HFFc6 (cell line): ENCODE measurements at places on chromosomes 13 and 19. TPM values are rescaled to one million over a fixed set of nuclear protein-coding genes. Genes with fewer than 3 reads are reported as not detected.
A peak's percentile ranks its signal among the peaks of the same experiment; 100 is the strongest.

DNA sequence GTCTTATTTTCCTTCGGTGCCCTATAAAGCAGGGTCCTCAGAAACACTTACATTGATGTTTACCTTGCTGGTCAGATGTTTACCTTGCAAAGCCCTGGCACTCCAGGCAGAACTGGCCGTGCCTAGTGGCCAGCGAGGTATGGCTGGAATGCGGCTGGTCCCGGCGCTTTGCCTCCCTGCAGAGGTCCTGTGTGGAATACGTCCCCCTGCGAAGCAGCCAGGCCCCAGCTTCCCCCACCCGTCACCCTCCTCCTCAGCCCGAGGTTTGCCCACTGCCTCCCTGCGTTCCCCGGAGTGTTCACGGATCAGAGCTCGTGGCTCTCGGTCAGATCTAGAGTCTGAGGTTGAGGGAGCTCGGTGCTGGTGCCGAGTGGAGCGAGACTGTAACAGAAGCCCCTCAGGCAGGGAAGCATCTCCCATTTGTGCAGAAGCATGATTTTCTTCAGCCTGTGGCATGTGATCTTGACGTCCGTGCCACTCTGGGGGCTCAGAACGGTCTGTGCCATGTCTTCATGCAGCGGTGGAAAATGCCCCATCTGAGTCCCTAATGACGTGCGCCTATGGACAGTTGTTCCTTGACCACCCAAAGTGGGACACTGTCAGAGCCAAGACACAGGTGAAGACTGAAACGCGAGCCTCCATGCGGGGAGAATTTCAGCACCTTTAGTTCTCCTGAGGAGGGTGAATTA lies 54.8 kb upstream of the SOX1 start:
- H3K4me3 ChIP-seq: no peak overlapping the region
- H3K4me1 ChIP-seq: no peaks in the 10 kb centered on the region
- no peaks in the 10 kb centered on the region for H3K27me3 ChIP-seq
- H3K36me3 ChIP-seq: no peaks in the 10 kb centered on the region

DNA sequence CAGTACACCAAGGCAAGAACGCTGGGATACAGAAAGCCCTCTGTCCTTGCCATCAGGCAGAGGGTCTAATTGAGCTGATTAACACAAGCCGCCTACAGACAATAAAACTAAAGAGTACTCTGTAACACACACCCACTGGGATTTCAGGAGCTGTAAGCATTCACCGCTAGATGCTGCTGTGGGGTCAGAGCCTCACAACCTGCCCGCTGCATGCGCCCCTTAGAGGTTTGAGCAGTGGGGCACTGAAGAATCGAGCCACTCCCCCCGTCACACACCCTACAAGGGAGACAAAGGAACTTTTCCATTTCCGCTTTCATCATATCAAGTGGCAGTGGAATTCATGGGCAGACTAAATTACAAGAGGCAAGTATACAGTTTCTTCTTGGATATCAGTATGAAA lies 1080.6 kb downstream of the PCDH17 start:
- H3K36me3 ChIP-seq: no peaks in the 10 kb centered on the region; the same call in 1 of the 2 replicates
- no peaks in the 10 kb centered on the region; the same call in 1 of the 2 replicates for H3K27me3 ChIP-seq
- no peak overlapping the region for H3K27ac ChIP-seq

DNA sequence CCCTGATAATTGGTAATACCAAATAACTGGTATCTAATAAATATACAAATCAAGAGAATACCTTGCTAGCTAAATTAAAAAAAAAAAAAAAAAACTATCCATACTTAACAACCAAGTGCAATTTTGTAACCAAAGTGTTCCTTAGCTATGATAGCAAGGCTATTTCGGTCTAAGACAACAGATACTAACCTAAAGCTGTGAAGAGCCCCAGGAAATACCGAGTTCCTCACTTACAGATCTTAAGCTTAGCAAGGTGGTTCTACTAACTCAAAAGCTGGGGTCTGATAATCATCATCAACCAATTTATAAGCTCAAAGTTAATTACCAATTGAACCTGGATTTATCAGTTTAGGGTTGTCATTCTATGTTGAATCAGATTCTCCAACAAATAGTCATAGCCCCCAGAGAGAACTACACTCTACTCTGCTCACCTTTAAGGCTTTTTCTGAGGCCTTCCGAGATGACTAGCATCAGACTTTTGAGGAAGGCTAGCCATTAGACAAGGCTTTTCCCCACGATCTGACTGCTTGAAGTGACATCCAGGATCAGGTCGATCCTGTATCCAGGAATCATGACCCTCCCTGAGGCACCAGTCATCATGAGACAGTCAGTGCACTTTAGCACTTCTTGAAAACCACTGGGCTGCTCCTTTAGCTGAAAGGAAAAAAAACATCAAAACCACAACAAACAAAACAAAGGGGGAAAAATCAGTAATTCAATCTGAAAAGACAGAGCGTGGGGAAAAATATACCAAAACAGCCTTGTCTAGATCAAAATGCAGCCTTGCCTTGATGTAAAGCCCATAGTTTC lies 31.9 kb downstream of the INTS6 start:
- H3K4me3 ChIP-seq: no peak overlapping the region
- DNase-seq: no peak
- H3K4me1 ChIP-seq: peaks cover 41% of the 10 kb centered on the region
- peaks cover 37% of the 10 kb centered on the region for H3K36me3 ChIP-seq

DNA sequence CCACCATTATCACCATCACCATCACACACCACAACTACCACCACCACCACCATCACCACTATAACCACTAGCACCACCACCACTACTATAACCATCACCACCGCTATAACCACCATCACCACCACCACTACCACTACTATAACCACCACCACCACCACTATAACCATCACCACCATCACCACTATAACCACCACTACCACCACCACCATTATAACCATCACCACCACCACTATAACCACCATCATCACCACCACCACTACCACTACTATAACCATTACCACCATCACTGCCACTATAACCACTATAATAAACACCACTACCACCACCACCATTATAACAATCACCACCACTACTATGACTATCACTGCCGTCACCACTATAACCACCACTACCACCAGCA lies 173.2 kb downstream of the DCLK1 start:
- DNase-seq: no peak
- peaks cover 12% of the 10 kb centered on the region for H3K4me1 ChIP-seq
- H3K36me3 ChIP-seq: no peaks in the 10 kb centered on the region
- H3K4me3 ChIP-seq: no peak overlapping the region
- H3K27ac ChIP-seq: no peak overlapping the region

DNA sequence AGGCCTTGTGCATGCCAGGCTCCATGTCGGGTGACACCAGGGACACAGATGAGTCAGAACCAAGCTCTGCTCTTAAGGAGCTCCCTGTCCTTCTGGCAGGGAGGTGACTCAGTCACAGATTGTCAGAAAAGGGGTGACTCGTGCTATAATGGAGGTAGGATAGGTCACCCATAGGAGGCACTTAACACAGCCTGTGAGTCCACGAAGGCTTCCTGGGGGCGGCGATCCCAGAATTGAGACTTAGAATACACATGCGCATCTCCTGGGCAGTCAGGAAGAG lies 19.6 kb downstream of the FUZ start:
- peaks cover 27% of the 10 kb centered on the region for H3K36me3 ChIP-seq
- no peak overlapping the region for H3K4me3 ChIP-seq
- H3K4me1 ChIP-seq: peaks cover 7% of the 10 kb centered on the region
- DNase-seq: peak; percentile 73
- H3K27me3 ChIP-seq: peaks cover 2% of the 10 kb centered on the region

DNA sequence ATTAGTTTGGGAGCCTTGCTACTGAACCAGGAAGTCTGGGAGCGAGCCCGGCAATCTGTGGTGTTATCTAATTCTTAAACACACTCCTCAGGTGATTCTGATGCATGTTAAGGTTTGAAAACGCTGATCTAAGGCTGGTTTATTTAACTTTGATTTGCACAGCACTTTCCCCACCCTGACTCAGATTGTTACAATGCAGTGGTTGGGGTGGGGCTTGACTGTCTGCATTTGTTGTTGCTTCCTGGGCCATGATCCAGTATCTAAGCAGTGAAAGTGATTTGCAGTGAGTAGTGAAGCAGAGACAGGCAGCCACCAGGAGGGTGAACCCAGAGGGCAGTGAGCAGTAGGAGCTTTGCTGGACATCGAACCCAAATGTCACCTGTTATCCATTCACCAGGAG lies 81.6 kb upstream of the ARGLU1 start:
- H3K4me3 ChIP-seq: no peak overlapping the region
- DNase-seq: no peak
- no peaks in the 10 kb centered on the region for H3K36me3 ChIP-seq
- no peaks in the 10 kb centered on the region; the same call in 1 of the 2 replicates for H3K4me1 ChIP-seq
- no peak overlapping the region for H3K27ac ChIP-seq

DNA sequence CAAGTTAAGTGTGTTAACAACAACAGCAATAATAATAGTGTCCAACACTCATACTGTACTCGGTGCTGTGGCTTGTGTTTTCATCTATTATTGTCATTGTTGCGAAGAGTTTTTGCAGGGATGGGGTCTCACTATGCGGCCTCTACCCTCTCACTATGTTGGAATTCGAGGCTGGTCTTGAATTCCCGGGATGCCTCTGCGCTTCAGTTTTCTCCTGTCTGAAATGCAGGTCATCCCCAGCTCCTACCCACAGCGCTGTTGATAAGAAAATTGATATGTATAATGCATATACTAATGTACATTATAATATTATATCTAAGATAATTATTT lies 4.9 kb upstream of the SBK3 start:
- H3K27ac ChIP-seq: peak overlapping the region; percentile 99
- H3K4me1 ChIP-seq: peaks cover 68% of the 10 kb centered on the region

DNA sequence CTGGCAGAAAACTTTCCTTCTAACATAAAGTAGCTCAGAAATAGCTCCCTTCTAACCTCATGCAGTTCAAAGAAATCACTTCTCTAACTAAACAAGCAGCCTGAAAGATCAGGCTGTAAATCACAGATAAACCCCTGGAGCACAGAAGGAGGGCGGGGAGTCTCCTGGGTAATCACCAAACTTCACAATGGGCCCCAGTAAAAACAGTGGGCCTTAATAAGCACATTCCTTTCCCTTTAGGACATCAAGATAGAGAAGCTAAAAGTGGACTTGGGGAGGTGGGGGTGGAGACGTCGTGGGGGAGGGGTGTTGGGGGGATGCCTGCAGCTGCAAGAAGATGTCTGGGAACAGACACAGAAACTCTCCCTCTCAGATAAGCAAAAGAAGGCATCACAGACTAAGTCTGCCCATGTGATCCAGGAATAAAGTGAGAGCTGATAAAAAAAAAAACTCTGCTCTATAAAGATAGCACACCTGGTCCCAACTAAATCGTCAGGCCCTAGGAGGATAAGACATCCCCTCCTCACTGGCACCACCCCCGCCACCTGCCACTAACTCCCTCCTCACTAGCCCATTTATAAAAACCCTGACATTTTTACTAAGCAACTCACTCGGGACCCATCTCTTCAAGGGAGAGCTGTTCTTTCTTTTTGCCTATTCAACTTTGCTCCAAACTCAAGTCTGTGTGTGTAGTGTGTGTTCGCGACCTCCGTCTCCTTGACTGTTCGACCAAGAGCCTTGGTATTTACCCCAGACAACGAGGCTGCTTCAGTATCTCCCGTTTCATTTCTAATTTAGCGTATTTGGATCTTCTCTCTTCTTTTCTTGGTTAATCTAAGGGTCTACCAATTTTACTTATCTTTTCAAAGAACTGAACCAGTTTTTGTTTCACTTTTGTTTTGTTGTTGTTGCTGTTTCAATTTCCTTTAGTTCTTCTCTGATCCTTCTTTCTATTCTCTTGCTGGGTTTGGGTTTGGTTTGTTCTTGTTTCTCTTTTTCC lies 31.7 kb downstream of the DNAJC15 start:
- peak; percentile 64 for DNase-seq
- no peaks in the 10 kb centered on the region for H3K27me3 ChIP-seq
- H3K27ac ChIP-seq: no peak overlapping the region
- peaks cover 8% of the 10 kb centered on the region for H3K4me1 ChIP-seq

- H3K4me3 ChIP-seq: no peak overlapping the region
- H3K36me3 ChIP-seq: no peaks in the 10 kb centered on the region
- no peaks in the 10 kb centered on the region for H3K27me3 ChIP-seq
- no peak for DNase-seq
- H3K4me1 ChIP-seq: no peaks in the 10 kb centered on the region
- H3K27ac ChIP-seq: no peak overlapping the region
Observed at GRCh38 chr13:59099182-59099974, 1064.3 kb downstream of the DIAPH3 start.

GRCh38 chr13:33362986-33363727 lies 77.6 kb upstream of the STARD13 start:
- no peak for DNase-seq
- no peak overlapping the region for H3K27ac ChIP-seq

DNA sequence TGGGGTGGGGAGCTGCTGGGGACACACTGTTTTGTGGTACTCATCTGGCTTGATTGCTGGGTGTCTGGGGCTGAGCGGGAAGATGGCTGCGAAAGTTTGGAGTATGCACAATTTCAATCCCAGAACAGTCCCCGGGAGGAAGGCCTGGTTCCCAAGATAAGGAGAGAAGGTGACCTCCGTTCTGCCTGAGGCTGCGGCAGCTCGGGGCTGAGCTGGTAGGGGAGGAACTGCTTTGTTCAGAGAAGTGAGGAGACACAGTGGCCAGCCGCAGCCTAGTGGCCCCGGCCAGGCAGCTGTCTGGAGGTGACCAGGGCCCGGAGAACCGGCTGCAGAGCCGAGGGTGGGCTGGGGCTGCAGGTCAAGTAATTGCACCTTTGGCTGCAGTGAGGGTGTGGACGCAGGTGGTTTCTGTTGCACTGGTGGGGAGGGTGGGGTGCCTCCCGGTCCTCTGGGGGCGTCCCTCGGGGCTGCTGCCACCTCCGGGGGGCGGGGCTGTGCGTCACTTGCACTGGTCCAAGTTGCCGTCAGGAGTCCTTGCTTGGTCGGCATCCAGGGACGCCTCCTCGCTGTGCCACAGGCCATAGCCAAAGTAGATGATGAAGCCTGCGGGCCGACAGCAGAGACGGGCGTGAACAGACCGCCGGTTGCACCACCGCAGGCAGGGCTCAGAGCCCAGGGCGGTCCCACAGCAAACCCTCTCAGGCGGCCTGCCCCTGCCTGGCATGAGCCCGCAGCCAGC lies 81.3 kb downstream of the SLC7A1 start:
- DNase-seq: no peak
- peaks cover 4% of the 10 kb centered on the region for H3K27me3 ChIP-seq
- peak overlapping the region; percentile 90 for H3K27ac ChIP-seq
- H3K4me3 ChIP-seq: peak overlapping the region; percentile 32
- peaks cover 71% of the 10 kb centered on the region for H3K4me1 ChIP-seq

Gene PBX4
- total RNA-seq: 0.23 TPM in 1 of 2 replicates, not detected in the other

Gene PSG7
- 0.18 to 0.28 TPM (median 0.21 TPM) in 3 replicates for total RNA-seq

Gene FUT2
- not detected in 2 replicates for total RNA-seq

Gene TPGS1
- 20.9 to 28.6 TPM (median 25.7 TPM) in 3 replicates for total RNA-seq

Gene TEX26
- not detected in 3 replicates for total RNA-seq
